HAP-1 (cell line): ENCODE measurements at places on chromosomes 3 and 15.

GRCh38 chr3:30779686-30780287, 114.7 kb downstream of the GADL1 start:
- DNase-seq: peak; percentile 54

DNA sequence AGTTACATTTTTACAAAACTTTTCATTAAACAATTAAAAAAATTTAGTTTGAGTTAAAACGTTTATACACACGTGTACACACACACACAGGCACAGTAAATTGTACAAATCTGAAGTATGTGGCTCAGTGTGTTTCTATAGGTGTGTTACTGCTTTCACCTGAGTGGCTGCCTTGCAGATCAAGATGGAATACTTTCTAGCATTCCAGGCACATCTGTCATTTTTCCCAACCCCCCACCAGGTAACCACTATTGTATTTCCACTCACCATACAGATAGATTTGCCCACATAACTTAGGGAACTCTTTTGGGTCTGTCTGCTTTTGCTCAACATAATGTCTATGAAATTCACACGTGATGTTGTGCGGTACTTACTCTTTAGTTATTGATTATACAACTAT, 141.1 kb downstream of the PTPRG start:
- no peak for DNase-seq

- DNase-seq: peak; percentile 79
Observed at GRCh38 chr15:68817304-68818065, 3.2 kb downstream of the ANP32A start.

- DNase-seq: no peak
Observed at GRCh38 chr15:70245932-70246622, 148.4 kb upstream of the TLE3 start.

DNA sequence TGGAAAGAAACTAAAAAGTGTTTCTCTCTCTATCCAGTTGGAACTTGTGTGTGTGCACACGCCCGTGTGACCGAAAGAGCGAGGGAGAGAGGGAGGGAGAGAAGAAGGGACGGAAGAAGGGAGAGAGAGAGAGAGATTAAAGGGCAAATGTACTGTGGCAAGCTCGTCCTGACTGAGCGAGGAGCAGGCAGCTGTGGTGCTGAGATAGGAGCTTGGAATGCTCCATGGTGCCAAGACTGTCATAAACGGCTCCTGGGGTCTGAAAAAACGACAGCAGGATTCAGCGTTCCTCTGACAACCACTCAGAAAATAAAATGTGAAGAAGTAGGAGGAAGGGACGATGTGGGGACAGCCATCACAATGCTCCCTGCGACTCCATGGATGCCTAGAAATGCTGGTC, 276.0 kb downstream of the SV2B start:
- DNase-seq: no peak

DNA sequence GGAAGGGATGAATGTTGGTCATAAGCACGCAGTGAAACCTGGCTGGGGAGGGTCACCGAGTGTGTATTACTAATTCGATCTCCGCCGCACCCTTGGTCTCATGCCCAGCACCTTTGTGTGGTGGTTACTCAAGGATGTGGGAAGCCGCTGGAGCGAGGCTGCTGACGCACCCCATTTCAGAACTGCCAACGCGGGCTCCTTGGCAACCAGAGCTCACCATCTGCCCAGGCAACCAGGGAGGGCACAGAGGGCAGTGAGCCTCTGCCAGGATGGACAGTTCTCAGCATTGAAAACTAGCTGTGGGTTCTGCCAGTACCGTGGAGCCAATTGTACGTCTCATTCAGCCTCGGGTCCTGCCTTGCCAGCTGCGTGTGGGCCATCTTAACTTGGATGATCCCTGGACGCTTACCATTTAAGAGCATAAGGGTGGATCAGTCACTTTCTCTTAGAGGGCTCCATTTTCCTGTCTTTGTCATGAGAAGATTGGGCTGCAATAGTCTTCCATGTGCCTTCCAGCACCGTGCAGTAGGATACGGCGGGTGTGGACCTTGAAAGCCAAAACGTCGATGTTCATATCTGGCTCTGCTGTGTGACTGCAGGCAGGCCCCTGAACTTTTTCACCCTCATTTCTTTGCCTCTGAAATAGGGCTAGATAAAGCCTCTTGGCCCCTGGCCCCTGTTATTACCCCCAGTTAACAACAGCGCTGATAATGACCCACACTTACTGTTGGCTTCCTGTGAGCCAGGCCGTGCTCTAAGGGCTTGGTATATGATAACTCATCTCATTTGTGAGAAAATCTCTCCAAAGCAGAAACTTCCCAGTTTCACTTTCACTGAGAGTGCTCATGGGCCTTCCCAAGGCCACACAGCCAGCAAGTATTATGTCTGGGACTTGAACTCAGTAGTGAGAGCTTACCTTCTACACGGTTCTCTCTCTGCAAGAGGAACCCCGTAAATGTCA, 238.8 kb downstream of the OPA1 start:
- no peak for DNase-seq

DNA sequence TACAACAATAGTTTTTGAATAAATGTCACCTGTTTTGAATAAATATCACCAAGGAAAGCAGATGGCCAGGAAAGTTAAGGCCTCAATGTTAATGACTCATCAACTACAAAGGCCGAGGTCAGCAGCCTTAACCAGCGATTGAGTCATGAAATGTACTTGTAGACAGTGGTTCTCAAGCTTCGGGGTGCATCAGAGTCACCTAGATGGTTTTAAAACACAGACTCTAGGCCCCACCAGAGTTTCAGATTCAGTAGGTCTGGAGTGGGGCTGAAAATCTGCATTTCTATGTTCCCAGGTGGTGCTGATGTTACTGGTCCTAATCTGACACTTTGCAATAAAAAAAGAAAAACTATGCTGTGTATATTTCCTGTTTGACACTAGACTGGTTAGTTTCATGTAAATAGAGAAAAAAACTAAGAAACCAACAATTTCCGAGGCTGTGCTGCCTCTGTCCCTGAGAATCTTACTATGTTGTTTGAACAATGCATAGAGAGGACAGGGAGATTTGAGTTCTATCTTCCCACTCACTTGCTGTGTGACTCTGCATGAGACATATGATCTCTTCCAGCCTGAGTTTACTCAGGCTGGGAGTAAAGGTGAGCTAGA, 9.8 kb downstream of the RAB27A start:
- no peak for DNase-seq

- no peak for DNase-seq
Observed at GRCh38 chr15:80536716-80537115, 132.5 kb downstream of the ARNT2 start.

GRCh38 chr3:50274371-50275104, 4.3 kb upstream of the LSMEM2 start:
- DNase-seq: peak; percentile 87

- DNase-seq: no peak
Observed at GRCh38 chr3:172666181-172666872, 44.5 kb downstream of the NCEH1 start.
